ENCODE measurements at places on chromosomes 12 and 14.
A peak's percentile ranks its signal among the peaks of the same experiment; 100 is the strongest.

GRCh38 chr12:1117970-1118563 is 127.0 kb downstream of the ERC1 start:
- peak; percentile 83 for DNase-seq

DNA sequence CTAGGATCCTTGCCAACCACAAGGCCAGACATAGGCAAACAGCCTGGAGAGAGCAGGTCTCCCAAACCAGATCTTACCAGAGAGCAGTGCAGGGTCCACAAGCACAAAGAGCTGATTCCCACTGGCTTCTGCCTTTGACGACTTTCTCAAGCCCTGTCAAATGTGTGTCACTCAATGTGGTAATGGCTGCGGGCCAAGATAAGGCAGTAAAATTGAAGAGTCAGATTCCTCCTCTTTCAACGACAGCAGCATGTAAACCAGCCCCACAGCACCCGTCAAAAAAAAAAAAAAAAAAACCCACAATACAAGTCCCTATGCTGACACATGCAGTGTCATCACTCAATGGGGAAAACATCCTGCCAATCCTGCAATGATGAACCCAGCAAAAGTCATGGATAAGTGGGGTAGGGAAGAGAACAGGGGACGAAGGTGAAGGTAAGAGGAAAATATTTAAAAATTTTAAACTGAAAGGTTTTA is at the start of gene STON2:
TSS of gene STON2 (minus strand) at position 123 of the 477 bp plus-strand sequence. CDS start 1,942 bp downstream, outside the sequence.
- DNase-seq = peak; percentile 98

GRCh38 chr12:109545826-109546225 is 27.5 kb downstream of the MMAB start:
- DNase-seq = no peak

DNA sequence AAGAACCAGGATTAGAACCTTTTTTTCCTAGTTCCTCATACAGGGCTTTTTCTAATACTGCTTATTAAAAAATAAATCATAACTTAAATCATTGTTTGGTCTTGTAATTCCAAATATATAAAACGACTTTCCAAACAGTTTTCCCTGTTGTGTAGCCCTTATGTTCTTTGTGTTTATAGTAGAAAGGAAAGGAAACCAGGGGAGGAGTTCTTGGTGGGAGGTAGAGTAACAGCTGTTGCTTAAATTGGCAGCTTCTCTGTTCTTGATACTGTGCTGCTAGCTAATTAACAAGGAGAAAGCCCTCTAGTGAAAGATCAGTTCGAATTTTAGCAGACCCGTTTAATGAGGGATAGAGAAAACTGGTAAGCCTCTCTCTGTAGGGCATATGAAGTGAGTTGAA is 15.0 kb downstream of the SRP54 start:
- DNase-seq = peak; percentile 49

DNA sequence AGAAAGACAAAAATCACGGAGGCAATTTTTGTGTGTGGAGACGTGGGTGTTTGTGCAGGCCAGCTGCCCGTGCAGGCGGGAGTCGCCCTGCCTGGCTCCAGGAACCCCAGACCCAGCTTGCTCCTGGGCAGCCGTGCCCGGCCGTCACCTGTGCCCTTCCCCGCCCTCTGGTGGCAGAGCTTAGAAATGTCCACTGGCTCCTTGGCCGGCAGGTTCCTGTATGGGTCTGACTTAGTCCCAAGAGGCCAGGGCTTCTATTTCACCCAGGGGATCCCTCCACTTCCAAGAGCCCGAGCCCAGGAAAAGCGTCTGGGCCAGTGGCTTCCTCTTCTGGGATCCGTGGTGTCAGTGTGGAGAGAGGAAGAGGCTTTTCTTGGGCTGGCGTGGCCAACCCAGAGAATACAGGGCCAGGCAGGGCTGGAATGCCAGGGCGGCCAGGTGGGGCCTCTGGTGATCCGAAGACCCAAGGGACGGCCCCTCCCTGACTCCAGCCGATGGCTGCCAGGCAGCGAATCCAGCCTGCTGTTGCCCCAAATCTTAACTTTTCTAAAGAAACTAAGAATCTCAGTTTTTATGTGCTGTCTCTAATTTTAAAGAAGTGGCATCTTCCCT is 120.9 kb downstream of the TMEM132C start:
- no peak for DNase-seq

- no peak for DNase-seq
Observed at GRCh38 chr12:12212769-12213168, 54.1 kb downstream of the LRP6 start.

DNA sequence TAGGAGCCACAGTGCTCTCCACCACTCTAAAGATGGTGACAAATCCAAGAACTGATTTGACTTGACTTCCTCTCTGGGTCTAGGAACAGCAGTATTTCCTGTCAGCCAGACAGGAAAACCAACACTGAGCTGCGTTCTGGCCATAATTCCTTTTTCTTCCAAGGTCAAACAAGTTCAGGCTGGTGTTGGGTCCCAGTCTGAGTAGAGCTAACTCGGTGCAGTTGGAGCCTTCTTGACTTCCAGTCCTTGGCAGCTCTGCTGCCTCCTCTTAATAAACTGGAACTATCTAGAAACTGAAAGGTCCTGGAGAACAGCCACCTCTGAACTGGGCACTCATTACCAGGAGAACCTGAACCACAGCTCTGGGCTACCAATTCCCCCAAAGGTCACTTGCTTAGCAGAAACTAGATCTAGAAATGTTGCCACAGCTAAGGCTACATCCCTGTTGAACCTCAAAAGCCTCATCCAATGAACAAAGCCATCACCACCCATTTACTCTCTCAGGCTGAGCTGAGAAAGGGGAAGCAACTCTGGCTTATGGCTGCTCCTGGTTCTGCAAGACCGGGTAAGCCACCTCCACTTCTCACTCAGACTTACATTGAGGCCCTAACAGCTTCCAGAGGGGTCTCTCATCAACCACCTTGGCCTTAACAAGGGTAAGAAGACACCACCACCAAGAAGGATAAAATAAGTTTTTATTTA is 27.7 kb downstream of the MAX start:
- no peak for DNase-seq
